ENCODE measurements at places on chromosomes 4 and X.

- DNase-seq: no peak
Observed at GRCh38 chrX:154059231-154059630, 38.3 kb downstream of the MECP2 start.

GRCh38 chr4:13329963-13330362, 154.2 kb downstream of the RAB28 start:
- DNase-seq: no peak

DNA sequence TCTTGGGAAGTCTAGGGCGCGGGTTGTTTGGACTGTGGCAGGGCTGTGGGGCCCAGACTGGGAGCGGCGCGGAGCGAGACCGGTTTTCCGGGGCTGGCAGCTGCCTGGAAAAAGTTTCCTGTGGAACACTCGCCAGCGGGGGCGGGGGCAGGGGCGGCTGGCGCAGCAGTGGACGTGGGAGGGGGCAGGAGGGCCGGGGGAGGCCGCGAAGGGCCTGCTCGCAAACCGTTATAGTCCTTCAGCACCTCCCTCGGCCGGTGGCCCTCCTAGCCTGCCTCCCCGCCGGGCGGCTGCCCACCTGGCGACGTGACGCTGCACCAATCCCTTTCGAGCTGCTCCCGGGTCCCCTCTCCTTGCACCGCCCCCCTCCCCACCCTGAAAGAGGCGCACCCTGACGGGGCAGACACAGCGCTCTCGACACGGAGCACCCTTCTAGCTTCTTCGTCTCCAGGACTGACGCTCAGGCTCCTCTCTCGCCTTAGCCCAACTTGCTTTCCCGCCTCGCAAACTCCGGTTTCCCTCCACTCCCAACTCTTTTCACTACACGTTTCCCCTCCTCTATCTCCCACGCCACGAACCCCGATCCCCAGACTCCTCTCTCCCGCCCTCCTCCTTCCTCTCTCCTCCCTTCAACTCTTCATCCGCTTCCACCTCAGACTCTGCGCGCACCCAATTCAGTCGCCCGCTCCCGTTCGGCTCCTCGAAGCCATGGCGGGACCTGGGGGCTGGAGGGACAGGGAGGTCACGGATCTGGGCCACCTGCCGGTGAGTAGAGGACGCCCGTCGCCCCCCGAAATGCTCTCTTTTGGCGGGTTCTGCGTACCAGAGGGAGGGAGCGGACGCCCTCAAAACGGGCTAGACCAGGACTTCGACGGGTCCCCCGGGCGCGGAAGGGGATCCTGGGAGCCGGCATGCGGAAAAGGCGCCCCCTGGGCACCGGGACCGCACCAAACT, at the start of gene NRK:
TSS of gene NRK (plus strand) at position 402 of the 954 bp plus-strand sequence. CDS start at position 709, 307 bp downstream.
- DNase-seq: no peak

DNA sequence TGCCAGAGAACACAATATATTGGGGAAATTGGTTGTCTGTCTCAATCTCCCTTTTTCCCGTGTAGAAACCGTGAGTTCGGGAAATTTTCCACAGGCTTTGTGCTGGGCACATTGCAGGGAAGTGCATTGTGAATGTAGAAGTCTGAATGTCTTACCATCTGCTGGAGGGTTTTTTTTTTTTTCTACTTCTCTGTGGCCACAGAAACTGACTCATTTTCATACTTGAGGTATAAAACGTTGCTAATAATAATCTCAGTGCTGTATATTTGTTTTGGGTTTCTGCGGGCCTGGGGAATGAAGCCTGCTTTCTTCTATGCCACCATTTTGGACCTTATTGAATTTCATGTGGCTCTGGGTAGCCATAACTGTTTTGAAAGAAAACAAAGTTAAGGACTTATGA, 1001.2 kb downstream of the STIM2 start:
- DNase-seq: no peak

GRCh38 chr4:40559585-40560465, 69.8 kb downstream of the RBM47 start:
- DNase-seq: no peak

DNA sequence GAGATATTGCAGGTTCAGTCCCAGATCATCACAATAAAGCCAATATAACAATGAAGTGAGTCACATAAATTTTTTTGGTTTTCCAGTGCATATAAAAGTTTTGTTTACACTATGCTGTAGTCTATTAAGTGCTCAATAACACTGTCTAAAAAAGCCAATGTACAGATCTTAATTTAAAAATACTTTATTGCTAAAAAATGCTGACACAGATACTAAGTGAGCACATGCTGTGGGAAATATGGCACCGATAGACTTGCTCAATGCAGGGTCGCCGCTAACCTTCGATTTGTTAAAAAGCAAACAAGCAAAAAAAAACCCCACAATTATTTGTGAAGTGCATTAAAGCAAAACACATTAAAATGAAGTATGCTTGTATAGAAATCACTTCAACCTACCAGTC, 10.3 kb downstream of the PLA2G12A start:
- DNase-seq: no peak

GRCh38 chr4:142356801-142357200, 489.3 kb downstream of the INPP4B start:
- DNase-seq: peak; percentile 32

DNA sequence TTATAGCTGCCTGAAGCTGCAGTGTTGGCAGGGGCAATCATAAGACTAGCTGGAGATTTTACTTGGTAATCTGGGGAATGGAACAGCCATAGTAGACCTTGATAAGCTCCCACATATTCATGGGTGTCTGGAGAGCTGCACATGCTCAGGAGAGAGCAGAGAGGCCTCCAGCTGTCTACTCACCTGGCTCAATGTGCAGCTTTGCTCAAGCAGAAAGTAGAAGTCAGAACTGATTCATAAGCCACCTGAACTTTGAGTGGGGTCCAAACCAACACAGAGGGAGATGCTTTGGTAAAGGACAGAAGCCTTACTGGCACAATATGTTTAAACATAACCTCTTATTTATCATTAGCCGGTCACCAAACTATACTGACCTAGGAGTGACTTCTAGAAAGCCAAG, 54.4 kb downstream of the KDM6A start:
- DNase-seq: no peak

DNA sequence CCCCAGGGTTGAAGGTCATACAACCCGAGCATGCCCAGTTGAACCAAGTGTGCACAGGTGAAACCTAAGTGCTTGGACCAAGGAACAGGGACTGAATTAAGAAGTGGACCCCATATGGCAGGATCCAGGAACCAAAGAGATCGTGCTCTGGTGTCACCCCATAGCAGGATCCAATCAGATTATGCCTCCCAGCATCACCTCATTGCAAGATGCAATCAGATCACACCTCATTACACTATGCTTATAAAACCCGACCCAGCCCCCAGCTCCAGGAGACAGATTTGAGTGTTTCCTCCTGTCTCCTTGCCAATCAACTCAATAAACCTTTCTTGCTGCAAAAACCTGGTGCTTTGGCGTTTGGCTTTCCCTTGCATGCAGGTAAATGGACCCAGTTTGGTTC, 37.6 kb downstream of the EFHC2 start:
- DNase-seq: no peak

DNA sequence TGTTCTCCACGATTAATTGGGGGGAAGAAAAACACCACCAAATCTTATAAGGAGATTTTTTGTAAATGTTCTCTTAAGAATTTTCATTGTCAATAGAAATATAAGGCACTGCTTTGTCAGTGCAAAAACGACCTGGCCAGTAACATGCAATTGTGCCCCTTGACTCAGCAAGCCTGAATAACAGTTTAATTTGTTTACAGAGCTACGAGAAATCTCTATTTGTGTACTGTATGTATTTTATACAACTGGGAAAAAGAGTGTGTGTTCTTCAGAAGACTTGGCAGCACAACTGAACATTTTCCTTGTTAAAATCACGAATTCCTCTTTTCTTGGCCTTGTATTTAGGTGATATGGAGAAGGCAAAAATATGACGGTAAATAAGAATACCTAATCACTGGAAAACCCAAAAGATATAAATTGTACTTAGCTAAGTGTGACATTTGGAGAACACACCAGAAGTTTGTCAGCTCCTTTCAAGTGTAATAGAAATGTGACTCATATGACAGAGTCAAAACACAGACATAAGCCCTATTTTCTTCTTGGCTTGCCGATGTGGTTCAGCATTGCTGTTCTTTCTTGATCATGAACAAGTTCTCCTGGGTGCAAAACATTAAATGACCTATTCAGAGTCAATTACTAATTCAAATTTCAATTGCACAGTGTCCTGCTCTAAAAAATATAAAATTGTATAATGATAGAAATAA, 945.0 kb upstream of the INTU start:
- DNase-seq: no peak

DNA sequence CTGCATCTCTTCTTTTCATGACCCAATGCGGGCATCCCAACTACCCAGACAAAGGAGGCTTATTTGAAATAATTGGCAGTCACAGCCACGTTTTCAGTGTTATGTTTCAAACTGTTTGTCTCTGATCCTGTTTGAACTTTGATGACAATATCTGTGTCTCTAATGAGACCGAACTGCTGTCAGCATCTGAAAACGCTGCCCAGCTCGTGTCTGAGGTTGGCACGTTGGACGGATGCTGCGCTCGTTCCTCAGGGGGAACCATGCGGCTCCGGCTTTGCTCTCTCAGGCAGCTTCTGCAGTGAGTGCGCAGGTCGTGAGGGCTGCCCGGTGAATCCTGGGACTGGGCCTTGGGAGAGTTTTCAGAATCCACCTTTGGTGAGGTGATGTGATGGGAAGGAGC, 58.4 kb upstream of the SORBS2 start:
- no peak for DNase-seq

DNA sequence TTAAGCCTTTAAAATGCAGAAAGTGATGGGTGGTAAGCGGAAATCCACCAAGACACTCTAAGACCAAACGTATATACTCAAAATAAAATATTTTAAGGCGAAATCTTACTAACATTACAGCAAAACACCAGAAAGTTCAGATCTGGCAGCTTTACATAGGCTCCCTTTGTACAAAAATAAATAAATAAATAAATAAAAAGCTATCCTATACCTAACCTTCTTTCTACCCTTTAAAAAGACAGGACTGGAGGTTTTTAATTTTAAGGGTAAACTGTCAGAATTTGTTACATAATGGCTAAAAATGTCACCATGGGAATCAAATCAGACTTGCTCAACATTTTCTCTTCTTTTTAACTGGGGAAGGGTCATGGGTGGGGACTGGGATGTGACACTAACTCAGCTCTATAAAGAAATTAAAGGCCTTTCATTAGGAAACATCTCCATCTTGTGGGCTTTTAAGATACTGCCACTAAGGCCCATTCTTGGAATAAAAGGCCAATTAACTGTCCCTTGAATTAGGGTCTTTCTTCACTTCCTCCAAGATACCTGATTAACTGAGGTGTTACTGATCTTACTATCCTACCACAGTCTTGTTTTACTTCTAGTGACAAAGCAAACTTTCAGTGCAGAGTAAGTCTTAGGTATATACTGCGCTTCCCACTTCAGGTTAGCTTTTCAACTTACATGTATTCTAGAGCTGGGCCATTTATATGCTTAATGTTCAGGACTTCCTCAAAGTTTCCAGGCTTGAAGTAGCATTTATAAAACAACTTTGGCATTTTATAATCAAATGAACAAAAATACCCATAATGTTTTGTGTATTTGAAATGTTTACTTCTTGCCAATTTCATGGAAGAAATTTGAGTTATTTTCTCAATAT, 13.3 kb downstream of the HNRNPD start:
- no peak for DNase-seq

GRCh38 chr4:93617606-93618005, 210.9 kb upstream of the ATOH1 start:
- DNase-seq: no peak

- DNase-seq: no peak
Observed at GRCh38 chr4:156929386-156930105, 42.1 kb downstream of the PDGFC start.

DNA sequence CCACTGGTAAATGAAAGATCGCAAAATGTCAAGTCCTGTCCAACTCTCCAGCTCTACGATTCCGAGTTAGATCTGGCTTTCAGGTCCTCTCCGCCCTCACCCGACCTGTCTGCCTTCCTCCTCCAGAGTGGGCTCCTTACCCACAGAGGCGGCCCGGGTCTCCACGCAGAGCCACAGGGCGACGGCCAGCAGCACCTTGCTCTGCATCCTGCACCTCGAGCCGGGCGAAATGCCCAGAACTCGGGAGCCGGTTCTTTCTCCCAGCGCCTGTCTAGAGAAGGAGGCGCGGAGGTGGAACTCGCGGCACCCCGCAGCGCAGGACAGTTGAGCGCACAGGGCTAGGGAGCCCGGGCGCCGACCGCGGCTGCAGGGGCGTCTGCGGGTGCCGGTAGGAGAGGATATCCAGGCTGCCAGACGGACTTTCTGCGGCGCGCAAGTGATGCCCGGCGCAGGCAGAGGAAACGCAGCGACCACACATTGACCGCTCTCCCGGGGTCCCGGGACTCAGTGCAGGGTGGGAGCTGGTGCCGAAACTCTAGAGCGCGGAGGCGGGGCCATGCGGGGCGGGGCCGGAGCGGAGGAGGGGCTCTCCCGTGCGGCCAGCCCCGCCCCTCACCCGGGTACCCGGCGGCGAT, at the start of gene KDR:
TSS of gene KDR (minus strand) at position 509 of the 635 bp plus-strand sequence. CDS start at position 207, 302 bp downstream.
- DNase-seq: no peak

- no peak for DNase-seq
Observed at GRCh38 chrX:47862680-47863079, 26.0 kb downstream of the ZNF81 start.

DNA sequence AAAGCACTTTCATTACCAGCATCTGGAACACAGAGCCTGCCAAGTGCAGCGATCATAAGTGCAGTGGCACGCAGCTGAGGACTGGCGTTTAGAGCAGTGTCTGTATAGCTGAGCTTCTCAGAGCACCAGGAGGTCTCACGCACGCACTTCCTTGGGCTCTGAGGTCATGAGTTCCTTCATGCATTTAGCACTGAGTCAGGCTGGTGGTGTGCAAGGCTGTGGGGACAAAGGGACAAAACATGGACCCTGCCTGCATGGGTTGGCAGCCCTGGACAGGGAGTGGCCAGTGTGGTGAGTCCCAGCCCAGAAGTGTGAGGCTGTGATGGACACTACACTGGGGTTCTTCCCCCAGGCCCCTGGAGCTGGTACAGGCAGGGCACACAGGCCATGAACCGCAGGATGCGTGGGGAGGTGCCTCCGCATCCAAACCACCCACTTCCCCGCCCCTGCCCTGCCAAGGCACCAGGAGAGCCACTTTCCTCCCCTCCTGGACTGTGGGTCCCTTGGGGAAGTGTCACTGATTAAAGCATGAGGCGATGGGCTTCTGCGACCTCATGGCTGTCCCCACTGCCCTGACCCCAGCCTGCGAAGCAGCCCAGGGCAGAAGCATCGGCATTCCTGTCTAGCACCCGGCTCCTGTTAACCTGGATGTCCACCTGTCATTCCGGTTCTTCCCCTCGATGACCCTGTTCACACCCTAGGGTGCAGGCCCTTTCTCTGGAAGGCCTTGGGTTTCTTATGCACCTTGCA, 37.2 kb upstream of the GPR78 start:
- no peak for DNase-seq

GRCh38 chr4:11602606-11603340, 174.1 kb upstream of the HS3ST1 start:
- DNase-seq: no peak

DNA sequence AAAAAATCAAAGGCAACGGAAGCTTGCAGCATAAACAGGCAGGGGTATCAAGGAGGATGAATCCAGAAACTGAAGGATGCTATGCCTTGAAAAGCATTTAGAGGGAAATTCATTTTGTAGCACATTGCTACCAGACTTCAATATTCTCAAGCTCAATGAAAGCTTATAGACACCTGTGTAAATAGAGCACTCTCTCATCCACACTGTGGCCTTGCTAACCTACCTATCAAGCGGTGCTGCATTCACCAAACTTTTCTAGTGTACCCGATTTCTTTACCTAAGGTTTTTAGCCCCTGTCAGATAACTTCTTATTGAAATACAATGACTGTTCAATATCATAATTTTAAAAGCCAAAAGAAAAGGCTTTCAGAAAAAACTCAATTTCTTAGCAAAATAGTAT, 20.2 kb upstream of the HSD17B13 start:
- no peak for DNase-seq

- DNase-seq: no peak
Observed at GRCh38 chr4:84527391-84527790, 28.3 kb upstream of the NKX6-1 start.
